ENCODE measurements at places on chromosomes 7 and 10. TPM values are rescaled to one million over a fixed set of nuclear protein-coding genes. Genes with fewer than 3 reads are reported as not detected.

GRCh38 chr10:69636626-69637605 lies 6.9 kb downstream of the FAM241B start:
- DNase-seq, result peak; percentile 52

GRCh38 chr7:92633211-92633906 lies 43.2 kb upstream of the FAM133B start:
- DNase-seq, result no peak

DNA sequence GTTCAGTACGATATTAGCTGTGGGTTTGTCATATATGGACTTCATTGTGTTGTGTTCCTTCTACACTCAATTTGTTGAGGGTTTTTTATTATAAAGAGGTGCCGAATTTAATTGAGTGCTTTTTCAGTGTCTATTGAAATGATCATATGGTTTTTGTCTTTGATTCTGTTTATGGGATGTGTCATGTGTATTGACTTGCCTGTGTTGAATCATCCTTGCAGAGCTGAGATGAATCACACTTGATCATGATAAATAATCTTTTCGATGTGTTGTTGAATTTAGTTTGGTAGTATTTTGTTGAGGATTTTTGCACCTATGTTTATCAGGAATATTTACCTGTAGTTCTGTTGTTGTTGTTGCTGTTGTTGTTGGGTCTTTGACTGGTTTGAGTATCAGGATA lies 39.8 kb downstream of the ATOH7 start:
- DNase-seq, result no peak

DNA sequence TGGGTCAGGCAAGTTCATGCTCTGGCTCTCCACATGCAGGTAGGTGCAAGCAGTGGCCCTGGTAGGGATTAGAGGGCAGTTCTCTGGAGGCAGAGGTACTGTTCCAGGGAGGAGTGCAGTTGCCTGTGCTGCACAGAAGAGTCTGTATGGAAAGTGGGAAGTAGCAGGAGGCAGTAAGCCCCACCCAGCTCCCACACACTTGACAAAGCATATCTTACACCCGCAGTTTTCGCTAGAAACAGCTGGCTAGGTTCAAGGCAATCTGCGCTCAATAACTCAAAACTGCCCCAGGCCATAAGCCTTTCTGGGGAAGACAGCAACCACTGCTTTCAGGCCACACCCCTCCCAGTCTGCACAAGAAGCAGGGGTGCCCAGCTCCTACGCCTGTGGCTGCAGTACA lies 33.1 kb upstream of the ARMC3 start:
- DNase-seq, result no peak

DNA sequence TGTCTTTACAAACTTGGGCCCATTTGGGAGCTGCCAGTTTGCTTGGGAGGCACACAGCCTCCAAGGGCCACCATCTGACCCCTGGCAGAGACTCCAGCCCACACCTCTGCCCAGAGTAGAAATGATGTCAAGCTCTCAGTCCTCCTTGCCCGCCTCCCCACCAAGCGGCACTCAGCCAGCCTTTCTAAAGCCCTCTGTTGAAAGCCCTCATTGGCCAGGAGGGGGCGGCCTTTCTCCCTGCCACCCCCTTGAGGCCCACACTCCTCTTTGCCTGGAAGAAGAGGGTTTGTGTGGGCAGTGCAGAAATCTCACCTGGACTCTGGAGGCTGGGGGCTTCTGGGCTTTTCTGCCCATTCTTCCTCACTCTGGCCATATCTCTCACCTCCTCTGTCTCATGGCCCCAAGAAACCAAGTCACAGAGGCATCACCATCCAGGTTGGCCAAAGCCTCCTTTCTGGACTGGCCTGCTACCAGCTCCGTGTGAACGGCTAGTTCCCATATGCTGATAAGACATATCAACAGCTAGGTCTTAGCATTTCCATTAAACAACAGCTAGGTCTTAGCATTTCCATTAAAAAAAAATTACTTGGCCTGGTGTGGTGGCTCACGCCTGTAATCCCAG lies 36.1 kb downstream of the UBTD1 start:
- DNase-seq, result peak; percentile 48

GRCh38 chr10:59465088-59465487 lies 102.7 kb upstream of the FAM13C start:
- no peak for DNase-seq

DNA sequence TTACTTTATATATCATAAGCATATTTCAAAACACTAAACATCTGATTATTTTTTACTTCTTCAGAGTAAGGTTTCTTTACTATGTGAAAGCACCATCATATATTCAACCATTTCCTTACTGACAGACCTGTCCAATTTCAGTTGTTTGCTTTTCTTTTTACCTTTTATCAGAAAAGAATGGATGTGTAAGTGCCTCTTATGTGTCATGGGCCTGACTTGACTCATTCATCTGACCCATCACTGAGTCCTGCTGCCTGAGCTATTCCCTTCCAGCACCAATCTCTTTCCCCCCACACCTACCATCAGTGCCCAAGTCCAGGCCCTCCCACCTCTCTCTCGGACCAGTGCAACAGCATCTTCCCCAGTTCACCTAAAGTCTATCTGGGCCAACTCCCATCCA lies 41.7 kb upstream of the ARID5B start:
- no peak for DNase-seq

- no peak for DNase-seq
Observed at GRCh38 chr10:115950320-115950719, 322.7 kb downstream of the GFRA1 start.

DNA sequence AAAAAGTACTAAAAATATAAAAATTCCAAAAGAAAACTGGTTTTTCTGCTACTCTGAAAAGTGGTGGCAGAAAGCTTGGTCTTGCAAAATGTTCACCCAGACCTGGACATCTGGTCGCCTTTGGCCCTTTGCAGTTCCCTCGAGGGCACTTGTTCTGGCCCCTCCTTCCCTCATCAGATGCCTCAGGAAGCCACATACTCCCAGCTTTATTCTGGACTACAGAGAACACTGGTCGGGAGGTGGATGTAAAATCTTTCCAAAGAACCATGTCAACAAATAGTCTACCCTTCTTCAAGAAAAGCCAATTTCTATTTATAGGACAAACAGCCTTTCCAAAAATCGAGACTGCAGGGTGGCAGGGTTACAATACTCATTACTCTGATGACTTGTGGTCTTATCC lies 726.1 kb downstream of the TNS3 start:
- no peak for DNase-seq

GRCh38 chr10:87694011-87694794 lies 34.5 kb downstream of the PAPSS2 start:
- no peak for DNase-seq

- DNase-seq, result no peak
Observed at GRCh38 chr10:99730026-99730425, 1.9 kb downstream of the COX15 start.

DNA sequence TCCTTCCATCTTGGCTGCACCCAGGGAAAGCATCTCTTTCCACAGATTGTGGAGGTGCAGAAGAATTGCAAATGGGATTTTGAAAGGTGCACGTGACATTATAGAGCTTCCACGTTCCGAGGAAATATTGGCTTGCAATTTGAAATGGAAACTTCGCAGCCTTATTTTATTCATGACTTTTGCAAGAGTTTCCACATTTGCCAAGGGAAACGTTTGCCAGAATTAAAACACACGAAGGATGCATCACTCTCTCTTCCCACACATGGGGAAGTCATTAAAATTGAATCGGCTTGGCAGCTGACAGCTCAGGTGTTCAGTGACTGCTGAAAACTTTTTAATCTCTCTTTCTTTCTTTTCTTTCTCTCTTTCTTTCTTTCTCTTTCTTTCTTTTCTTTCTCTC lies 475.4 kb upstream of the IGFBP3 start:
- no peak for DNase-seq

GRCh38 chr7:73904219-73905137 lies 43.5 kb downstream of the TMEM270 start:
- no peak for DNase-seq

- no peak for DNase-seq
Observed at GRCh38 chr7:109376576-109376975, 806.9 kb downstream of the DNAJB9 start.

DNA sequence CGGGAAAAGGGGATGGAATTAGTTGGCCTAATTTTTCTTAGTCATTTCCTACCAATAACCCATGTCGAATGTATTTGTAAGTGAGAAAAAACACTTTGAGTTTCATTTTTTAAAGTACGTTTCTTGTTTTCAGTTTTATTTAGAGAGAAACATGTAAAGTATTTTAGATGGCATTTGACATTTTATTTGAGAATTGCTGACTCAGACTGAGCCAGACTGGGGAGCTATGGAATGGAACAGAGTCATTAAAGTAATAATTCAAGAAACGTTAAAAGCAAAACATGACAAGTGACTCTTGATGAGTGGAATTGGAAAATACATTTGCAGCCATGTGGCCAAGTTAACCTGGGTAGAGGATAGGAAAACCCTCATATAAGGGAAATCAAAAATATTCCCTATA lies 286.1 kb upstream of the NPSR1 start:
- no peak for DNase-seq

DNA sequence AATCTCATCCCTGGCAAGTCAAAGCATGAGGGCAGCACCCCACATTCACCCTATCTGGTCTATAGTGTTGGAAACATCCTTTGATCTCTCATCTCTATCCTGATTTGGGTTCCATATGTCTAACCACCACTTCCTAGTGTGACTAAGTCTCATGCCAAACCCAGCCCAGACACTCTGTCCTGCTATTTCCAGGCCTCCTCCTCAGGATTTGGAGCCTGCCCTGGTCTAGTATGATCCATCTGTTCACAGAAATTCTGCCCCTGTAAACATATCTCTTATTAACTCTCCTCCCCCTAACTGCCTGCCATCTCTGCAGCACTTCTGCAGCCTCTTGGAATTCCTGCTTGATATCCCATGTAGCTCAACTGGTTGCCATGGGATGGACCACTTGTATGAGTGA lies 320.9 kb upstream of the IMMP2L start:
- DNase-seq, result no peak

DNA sequence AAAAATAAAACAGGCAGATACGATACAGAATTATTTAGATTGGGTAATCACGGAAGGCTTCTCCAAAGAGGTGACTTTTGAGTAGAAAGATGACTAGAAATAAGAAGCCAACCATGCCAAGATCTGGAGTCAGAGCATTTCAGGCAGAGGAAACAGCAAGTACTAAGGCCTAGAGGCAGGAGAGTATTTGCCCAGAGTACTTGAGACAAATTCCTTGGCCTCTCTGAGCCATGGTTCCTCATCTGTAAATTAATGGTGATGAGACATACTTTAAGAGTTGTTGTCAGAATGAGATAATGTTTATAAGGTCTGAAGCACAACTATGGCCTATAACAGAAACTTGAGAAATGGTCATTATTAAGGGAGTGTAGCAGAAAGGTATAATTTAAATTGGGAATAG lies 15.8 kb upstream of the GPR37 start:
- DNase-seq, result no peak

GRCh38 chr10:128174581-128175559 lies 48.6 kb upstream of the MKI67 start:
- DNase-seq, result no peak

GRCh38 chr7:40658729-40659128 lies 523.9 kb downstream of the SUGCT start:
- DNase-seq, result no peak

- no peak for DNase-seq
Observed at GRCh38 chr10:102878629-102879028, 9.4 kb downstream of the AS3MT start.

DNA sequence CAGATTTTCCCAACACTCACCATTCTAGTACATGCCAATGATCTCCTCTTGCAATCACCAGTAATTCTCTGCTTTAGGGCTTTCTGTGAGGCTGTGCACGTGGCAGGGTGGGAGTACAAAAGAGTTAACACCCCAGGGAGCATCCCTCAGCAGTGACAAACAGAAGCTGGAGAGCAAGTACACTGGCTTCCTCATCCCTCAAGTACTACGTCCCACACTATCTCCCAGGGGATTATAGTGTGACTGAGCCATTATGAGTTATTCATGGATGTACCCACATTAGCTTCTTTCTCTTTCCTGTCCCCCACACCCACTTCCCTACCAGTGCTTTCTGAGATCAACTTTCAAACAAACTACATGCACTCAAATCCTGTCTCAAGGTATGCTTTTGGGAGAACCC lies 1216.5 kb upstream of the AUTS2 start:
- DNase-seq, result no peak

Gene DNAH11
- total RNA-seq, result 0.12 TPM

Gene LAMB1
- 56.1 TPM for total RNA-seq

Gene SPDYE8
- total RNA-seq, result not detected

Gene CNNM1
- 0.10 TPM for total RNA-seq

Gene NODAL
- total RNA-seq, result not detected

Gene EN2
- not detected for total RNA-seq

Gene TIMM23B
- total RNA-seq, result 15.8 TPM

Gene SH2D4B
- not detected for total RNA-seq

Gene SLC16A12
- total RNA-seq, result 1.1 TPM

Gene SPDYE1
- total RNA-seq, result not detected

Gene TRRAP
- total RNA-seq, result 15.5 TPM

Gene AGR2
- total RNA-seq, result not detected

Gene HOXA7
- not detected for total RNA-seq

Data from left ventricle myocardium superior (tissue), 1 donor.